M059J (cell line): ENCODE measurements at places on chromosomes 12 and 14. TPM values are rescaled to one million over a fixed set of nuclear protein-coding genes. Genes with fewer than 3 reads are reported as not detected.

The PTPRO gene
- total RNA-seq = 0.02 and 0.32 TPM in 2 replicates

The RHEBL1 gene
- total RNA-seq = 2.5 and 4.5 TPM in 2 replicates

The KRT8 gene
- total RNA-seq = 38.8 and 54.8 TPM in 2 replicates

The OLR1 gene
- 5.3 and 5.5 TPM in 2 replicates for total RNA-seq

The RERG gene
- 1.4 TPM in 1 of 2 replicates, not detected in the other for total RNA-seq

The PLA2G1B gene
- total RNA-seq = not detected in 2 replicates

The IFI27L2 gene
- 76.5 and 135 TPM in 2 replicates for total RNA-seq

The SFSWAP gene
- 11.8 and 24.1 TPM in 2 replicates for total RNA-seq

The HOXC10 gene
- total RNA-seq = 15.0 and 15.3 TPM in 2 replicates

The FGD4 gene
- 0.59 and 3.0 TPM in 2 replicates for total RNA-seq

The SERPINA9 gene
- total RNA-seq = not detected in 2 replicates

DNA sequence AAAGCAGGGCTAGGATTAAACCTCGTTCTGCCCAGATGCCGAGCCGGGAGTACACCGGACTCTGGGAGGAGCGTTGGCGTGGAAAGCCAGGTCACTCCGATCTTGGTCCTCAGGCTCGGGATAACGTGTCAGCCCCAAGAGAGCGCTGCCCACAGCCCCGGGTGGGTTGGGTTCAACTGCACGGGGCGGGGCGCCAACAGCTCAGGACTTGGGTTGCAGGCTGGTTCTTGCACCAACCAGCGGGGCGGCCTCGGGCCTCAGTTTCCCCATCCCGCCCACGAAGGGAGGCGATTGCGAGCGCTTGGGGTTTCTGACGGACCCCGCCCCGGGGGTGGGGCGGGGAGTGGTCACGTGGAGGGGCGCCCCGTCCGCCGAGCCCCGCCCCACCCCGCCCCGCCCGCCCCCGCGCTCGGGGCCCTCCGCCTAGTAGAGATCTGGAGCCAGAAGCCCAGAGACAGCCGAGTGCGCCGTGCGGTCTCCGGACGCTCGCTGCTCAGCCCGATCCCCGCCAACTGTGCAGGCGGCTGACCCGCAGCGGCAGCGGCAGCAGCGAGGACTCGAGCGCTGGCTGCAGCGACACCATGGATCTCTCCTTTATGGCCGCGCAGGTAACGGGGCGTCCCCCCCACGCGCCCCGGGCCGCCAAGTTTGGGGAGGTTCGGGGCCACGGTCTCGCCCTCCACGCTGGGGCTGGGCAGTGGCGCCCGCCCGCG, at the start of gene C14orf132:
C14orf132 (plus strand) TSS at position 443 of the 713 bp plus-strand sequence; CDS start at position 582, 139 bp downstream.
- peak; percentile 15 for DNase-seq

DNA sequence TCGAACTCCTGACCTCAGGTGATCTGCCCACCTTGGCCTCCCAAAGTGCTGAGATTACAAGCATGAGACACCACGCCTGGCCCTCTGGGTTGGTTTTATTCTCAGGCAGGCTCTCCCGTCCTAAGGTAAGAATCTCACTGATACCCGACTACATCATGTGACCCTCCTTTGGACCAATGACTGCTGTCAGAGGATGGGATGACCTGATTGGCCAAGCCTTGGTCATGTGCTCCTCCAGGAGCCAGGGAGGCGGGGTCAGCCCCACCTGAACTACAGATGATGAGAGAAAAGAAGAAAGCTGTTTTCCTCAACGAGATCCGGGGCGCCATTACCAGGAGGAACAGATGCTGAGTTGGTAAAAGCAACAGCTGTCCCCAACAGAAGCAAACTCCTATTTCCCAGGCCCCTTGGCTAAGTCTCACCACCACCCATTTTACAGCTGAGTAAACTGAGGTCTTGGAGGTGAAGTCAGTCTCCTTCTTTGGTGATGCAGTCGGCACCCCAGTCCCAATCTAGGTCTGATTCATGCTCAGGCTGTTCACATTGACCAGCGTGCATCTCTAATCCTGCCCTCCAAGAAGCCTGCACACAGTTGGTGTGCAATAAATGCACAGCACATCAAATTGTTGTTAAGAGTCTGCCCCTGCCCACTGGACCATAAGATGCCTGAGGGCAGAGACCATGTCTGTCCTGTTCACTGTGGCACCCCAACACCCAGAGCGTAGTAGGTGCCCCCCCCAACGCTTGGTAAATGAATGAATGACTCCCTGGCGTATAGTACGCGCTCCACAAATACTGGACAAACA, 118.8 kb downstream of the SCARB1 start:
- DNase-seq = peak; percentile 50

- DNase-seq = no peak
Observed at GRCh38 chr14:85675957-85676356, 146.0 kb downstream of the FLRT2 start.

GRCh38 chr12:54005853-54006558, 2.8 kb upstream of the HOXC8 start:
- peak; percentile 78 for DNase-seq

DNA sequence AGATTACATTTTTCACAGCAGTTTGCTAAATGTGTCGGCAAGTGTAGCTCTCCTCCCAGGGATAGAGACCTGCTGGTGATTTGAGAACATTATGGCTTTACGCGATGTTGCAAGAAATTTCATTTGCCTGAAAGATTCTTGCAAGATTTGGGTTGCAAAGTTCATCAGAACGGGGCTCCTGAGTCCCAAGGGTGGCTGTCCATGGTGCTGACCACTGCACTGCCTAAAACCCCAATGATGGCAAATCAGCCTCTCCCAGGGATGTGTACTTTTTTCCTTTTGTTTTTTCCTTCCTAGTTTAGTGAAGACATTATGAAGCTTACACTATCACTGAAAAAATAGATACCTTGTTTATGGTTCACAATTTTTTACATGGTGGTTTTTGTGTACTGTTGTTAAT, 85.4 kb downstream of the WSCD2 start:
- DNase-seq = peak; percentile 15

DNA sequence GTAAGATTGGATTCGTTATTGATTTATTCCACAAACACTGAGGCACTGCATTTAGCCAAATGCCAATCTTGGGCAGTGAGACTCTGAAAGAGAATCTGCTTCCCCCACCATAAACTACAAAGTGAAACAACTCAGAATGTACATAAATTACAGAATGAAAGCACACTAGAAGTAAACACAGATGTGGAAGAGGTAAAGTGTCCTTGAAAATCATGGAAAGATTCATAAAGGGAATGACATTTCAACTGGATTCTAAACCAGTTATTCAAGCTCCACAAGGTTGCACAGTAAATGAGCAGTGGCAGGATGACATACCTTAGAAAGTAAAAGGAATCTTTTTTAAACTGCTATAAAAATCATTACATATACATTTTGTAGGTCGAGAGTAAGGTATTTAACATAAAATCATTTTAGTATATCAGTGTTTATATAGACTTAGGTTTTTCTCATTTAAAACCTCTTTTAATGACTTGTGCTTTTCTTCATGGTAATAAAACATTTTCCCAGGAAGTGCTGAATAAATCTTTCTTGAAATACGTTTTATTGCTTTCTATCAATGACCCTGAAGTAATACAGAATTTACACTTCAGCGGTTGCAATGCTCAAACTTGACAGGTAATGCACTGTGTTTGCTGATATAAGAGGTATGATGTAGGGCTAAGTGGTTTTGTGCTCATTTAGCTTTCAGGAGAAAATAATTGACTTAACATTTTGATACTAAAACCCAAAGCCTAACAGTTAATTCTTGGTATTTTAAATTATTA, 270.6 kb downstream of the NAV3 start:
- DNase-seq = peak; percentile 23

DNA sequence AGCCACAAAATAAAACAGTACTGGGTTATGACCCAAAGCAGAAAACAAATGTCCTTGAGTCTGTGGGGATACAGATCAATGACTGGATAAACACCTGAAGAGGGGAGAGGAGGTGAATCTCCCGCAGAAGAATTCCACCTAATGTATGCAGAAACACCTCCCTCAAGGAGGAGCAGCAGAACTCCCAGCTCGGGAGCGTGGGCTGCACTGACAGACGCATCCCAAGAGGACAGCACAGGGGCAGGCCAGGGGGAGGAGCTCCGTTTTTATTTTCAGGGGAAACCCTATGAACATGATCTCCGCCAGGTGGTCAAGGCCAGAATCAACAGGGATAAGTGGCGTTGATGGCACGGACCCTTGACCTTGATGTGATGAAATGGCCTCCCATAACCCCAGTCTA, 41.8 kb upstream of the PPP2R5C start:
- DNase-seq = no peak

- DNase-seq = no peak
Observed at GRCh38 chr14:78075033-78075432, 95.1 kb upstream of the NRXN3 start.

DNA sequence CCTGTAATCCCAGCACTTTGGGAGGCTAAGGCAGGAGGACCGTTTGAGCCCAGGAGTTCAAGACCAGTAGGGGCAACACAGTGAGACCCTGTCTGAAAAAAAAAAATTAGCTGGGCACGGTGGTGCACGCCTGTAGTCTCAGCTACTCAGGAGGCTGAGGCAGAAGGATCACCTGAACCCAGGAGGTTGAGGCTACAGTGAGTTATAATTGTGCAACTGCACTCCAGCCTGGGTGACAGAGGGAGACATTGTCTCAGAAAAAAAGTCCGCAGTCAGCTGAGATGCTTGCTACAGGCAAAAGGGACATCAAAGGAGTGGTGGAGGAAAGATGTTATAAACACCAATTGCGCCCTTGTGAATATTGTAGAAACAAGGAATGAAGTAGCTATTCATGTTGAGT, 77.8 kb downstream of the NDUFA12 start:
- DNase-seq = no peak

DNA sequence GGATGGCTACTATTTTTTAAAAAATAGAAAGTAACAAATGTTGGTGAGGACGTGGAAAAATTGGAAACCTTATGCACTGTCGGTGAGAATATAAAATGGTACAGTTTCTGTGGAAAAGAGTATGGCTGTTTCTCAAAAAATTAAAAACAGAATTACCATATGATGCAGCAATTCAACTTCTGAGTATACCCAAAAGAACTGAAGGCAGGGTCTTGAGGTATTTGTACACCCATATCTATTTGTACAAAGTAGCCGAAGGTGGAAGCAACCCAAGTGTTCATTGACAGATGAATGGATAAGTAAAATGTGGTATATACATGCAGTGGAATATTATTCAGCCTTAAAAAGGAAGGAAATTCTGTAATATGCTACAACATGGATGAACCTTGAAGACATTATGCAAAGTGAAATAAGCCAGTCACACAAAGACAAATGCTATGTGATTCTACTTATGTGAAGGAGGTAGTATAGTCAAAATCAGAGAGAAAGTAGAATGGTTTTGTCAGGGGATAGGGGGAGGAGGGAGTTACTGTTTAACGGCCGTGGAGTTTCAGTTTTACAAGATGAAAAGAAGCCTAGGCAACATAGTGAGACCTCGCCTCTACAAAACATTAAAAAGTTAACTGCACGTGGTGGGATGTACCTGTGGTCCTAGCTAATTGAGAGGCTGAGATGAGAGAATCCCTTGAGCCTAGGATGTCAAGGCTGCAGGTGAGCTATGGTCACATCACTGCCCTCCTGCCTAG, 38.4 kb upstream of the CCT2 start:
- DNase-seq = no peak

- DNase-seq = no peak
Observed at GRCh38 chr12:60014436-60014835, 418.6 kb downstream of the SLC16A7 start.

DNA sequence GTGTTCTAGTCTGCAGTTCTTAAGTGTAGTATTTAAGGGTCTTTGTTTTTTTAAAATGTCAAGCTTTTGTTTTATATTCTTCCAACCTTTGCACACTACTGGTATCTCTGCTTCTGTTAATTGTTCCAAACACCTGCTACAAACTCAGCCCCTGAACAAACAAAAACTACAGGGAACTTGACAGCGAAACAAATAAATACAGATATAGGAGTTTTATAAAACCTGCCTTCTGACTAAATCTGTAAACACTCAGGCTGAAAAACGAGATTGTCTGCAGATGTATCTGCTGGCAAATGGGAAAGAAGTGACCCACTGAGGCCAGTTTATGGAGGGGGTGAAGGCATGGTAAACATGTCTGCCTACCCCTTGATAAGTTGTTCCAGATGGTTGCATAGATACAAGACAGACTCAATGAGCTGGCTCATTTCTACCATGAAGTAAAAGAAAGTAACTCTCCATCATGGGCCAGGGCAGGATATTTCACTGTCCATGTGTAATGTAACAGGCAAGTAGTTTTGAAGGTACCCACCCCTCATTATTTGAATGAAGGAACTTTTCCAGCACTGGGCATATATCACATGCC, 75.6 kb downstream of the LMO3 start:
- DNase-seq = no peak

DNA sequence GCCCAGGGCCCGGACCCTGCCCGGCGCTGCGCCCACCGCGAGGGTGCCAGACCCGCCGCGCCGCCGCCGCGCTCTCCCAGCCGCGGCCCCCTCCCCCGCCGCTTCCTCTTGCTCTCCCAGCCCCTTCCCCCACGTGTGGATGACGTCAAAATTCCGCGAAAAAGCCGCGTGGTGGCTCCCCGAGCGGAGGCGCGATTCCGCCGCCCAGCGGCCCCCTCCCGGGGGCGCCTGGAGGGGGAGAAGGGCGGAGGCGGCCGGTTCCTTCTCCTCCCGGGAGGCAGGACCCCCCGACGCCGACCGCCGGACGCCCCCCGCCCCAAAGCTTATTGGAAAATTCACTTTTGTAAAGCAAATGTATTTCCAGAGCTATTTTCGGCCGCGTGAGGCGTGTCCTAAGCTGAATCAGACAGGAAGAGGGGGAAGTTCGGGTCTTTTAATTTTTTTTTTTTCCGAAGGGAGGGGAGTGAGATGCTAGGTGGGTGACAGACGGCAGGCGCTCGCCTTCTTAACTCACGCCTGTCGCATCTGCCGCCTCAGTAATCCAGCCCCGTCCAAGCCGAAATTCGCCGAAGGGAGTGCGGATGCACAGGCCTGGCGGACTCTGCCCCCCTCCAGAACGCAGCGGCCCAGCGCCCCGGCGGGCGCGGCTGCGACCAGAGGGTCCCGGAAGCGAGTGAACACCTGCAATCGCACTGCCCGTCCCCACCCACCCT, 4.1 kb upstream of the CCND2 start:
- no peak for DNase-seq

- peak; percentile 80 for DNase-seq
Observed at GRCh38 chr12:69527506-69528272, 57.5 kb downstream of the FRS2 start.

DNA sequence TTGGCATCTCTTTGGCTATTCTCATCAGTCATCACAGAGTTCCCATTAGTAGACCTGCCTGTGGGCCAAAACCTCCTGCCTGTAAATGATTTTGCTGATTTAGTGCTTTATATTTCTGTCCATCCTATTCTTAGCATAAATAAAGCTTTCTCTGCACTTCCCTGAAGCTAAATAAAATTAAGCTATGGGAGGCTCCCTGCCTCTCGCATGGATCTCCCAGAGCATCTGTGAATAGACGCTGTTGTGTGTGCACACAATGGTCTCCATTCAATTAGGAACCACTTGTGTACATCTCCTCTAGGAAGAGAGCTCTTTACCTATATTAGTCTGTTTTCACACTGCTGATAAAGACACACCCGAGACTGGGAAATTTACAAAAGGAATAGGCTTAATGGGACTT, 80.4 kb downstream of the PPFIBP1 start:
- DNase-seq = no peak

DNA sequence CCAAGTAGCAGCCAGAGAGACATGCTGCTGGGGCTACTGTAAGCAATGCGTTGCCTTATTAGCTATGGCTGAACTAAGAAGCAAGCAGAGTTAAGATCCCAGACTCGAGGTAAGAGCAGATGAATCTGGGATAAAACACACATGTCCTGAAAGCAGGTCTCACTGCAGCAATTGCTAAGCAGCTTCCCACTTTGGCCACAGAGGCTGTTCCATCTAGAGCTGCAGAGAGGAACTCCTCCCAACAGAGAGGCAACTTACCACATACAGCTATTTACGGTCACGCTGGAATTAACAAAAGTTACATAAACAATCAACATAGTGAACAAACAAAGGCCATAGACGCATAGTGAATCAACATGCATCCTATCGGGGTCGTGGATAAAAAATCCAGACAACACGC, 90.2 kb downstream of the KSR2 start:
- no peak for DNase-seq
